ENCODE measurements at places on chromosomes 2 and 18.

GRCh38 chr18:36843784-36844183, 14.9 kb downstream of the KIAA1328 start:
- no peak for DNase-seq

DNA sequence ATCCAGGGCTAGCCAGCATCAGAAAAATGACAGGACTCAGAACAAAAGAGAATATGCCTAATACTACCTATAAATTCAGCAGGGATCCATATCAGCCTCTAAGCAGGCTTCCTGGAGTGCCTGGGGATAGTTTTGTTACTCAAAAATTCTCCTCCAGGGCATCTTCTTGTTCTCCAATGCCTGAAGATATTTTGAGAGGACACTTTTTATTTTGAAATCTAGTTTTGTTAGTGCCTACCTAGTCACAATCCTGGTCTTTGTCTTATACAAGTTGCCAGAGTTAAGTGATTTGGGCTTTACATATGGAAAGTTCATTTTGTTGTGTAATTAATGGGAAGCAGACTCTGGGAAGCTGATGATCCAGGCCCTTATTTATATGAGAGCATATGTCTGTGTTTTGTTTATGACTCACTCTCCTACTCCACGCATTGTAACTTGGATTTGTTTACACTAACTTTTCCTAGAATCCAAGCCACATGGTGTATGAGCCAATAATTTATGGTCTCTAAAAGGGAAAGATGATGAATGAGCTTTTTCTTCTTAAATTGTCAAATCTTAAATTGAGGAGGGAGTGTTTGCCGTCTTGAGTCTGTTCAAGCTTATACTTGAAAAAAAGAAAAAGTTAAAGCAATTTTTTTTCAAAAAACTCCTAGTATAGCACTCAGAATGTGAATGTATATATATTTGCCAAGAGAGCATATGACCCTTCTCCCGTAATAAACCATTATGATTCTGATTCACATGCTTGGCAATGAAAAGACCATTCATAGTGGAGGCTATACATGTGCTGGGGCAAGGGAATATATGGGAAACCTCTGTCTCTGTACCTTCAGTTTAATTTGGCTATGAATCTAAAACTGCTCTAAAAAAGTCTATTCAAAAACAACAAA, 370.3 kb downstream of the SETBP1 start:
- no peak for DNase-seq

GRCh38 chr18:46152436-46152807, 48.2 kb downstream of the HAUS1 start:
- DNase-seq: peak; percentile 91

GRCh38 chr2:25323042-25323514, 18.6 kb downstream of the DNMT3A start:
- no peak for DNase-seq

DNA sequence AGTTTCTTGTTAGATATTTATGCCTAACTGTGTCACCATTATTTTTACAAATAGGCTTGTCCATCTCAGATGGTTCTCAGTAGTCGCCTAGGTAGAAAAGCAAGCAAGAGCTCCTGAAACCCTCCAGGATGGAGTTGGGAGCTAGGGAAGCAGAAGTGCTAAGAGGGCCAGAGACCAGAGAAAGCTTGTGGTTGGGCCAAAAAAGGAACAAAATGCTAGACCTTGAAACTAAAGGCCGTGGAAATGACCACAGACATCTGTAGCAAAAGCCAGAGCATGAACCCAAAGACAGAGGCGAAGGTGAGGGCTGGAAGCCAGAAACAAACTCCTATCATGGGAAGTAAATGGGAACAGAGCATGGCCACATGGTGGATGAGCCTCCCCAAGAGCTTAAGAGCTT, 29.9 kb upstream of the RMDN2 start:
- no peak for DNase-seq

- no peak for DNase-seq
These were observed 155.0 kb downstream of the EIPR1 start for GRCh38 chr2:3222636-3223035.

- DNase-seq: no peak
These were observed 131.3 kb downstream of the ZNF804A start for GRCh38 chr2:184729581-184729980.

GRCh38 chr2:139514951-139515350, 734.8 kb upstream of the NXPH2 start:
- no peak for DNase-seq

GRCh38 chr18:26875040-26875654, 9.6 kb upstream of the AQP4 start:
- DNase-seq: no peak

- no peak for DNase-seq
These were observed 80.1 kb downstream of the MBP start for GRCh38 chr18:77052297-77052982.

DNA sequence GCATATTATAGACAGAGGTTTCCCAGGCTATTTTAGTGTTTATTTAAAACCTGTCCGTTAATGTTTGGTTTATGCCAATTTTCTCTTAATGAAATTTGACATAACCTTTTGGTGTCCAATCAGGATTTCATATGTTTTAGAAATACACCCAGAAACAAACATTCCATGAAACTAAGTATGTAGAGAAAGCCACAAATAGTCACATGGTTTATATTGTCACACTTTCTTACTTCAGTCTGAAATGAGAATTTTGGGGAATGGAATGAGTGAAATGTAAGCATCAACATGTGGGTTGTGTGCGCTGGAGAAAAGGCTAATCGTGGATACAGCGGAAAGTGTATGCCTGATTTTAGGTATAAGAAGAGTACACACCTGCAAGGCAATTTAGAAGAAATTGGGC, 277.0 kb upstream of the RAB12 start:
- no peak for DNase-seq
